Fibroblast of lung (primary cell): ENCODE measurements at places on chromosomes 11 and 22. TPM values are rescaled to one million over a fixed set of nuclear protein-coding genes. Genes with fewer than 3 reads are reported as not detected.

MRGPRE gene
- total RNA-seq: under 0.01 and 0.17 TPM in 2 replicates

DKK3 gene
- 387 and 1,064 TPM in 2 replicates for total RNA-seq

TENM4 gene
- total RNA-seq: 48.3 and 48.4 TPM in 2 replicates

ROBO4 gene
- total RNA-seq: 0.26 and 0.66 TPM in 2 replicates

MGAT3 gene
- not detected in 2 replicates for total RNA-seq

ZP1 gene
- total RNA-seq: under 0.01 TPM in 1 of 2 replicates, not detected in the other

DNA sequence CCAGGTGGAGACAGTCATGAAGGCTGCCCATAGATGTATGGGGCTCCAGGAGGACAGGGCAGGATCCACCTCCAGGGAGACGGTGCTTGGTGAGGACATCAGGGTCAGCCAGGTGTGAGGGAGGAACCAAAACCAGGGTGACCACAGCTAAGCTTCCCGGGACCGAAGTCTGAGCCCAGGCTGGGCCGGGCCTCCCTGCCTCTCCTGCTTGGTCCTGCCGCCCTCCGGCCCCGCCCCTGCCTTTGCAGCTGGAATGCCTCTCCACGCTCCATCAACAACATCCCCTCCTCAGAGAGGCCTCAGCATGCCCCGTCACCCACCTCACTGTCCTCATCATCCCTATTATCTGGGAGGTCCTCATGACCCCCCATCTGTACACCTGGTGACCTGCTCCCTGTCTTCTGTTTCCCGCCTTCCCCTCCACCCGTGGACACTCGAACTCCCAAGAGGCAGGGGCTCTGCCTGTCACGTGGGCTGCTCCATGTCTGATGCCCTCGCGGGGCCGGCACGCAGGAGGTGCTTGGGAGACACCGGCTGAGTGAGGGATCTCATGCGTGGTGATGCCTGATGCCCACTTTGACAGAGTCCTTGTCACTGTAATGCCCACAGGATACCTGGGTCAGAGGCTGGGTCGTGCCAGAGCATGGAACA lies 59.4 kb downstream of the RTL6 start:
- no peak for DNase-seq

- DNase-seq: no peak
Measured at GRCh38 chr22:44441401-44442185, 56.4 kb downstream of the RTL6 start.

DNA sequence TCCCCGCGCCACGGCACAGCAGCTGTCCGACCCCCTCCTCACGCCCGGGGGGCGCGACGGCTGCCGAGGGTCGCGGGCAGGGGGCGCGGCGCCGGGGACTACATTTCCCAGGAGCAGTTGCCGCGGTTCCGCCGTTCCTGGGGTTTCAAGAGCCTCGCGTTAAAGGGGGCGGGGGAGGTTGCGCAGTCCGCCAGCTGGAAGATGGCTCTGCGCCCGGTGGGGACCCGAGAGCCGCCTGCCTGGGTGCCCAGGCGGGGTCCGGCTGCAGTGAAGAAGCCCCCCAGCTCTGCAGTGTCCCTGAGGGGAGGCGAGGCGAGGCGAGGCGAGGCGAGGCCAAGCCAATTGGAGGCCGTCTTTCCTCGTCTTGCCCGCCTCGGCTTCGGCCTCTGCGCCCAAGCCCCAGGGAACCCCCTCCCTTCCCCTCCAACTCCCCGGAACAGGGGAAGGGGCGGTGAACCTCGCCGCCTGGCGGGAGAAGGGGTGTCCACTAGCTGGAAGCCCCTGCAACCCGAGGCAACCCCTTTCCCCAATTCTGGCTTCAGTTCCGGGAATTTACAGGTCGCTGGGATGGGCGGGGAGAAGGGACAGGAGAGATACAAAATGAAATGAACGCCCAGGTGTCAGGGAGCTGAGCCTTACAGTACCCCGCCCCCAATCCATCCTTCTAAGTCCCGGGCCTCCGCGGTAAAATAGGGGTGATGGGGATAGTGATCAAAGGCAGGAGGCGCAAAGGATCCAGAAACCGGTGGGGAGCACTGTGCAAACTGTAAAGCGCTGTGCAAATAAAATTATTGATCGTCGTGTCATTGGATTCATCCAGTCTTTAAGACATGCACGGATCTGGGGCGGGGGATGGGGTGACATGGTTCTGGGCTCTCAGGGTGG lies 5.2 kb upstream of the GCAT start:
- peak; percentile 45 for DNase-seq

DNA sequence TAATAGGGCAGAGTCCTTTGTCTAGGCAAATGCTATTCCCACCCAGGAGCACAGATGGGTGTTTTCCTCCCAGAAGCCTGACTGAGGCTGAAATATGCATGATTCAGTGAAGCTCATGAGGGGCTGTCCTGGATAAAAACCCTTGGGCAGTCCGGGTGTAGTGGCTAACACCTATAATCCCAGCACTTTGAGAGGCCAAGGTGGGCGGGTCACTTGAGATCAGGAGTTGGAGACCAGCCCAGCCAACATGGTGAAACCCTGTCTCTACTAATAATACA lies 48.6 kb upstream of the LMO2 start:
- no peak for DNase-seq

DNA sequence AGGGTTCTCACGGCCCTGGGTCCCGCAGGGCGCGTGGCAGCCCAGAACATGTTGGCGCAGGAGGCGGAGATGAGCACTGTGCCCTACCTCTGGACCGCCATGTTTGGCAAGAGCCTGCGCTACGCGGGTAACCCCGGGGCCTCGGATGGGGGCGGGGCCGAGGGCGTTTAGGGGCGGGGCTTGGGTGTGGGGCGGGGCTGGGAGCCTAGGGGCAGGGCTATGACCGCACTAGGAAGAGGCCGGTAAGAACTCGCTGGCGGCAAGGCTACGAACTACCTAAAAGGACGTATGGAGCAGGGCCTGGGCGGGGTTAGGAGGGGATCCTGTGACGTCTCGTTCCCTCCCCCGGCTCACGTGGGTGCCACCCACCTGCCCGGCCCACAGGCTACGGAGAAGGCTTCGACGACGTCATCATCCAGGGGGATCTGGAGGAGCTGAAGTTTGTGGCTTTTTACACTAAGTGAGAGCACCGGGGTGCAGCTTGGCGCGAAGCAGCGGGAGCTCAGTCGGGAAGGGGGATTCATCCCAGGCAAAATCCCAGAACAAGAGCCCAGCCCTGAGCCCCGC lies 2.8 kb upstream of the LZTR1 start:
- peak; percentile 85 for DNase-seq

DNA sequence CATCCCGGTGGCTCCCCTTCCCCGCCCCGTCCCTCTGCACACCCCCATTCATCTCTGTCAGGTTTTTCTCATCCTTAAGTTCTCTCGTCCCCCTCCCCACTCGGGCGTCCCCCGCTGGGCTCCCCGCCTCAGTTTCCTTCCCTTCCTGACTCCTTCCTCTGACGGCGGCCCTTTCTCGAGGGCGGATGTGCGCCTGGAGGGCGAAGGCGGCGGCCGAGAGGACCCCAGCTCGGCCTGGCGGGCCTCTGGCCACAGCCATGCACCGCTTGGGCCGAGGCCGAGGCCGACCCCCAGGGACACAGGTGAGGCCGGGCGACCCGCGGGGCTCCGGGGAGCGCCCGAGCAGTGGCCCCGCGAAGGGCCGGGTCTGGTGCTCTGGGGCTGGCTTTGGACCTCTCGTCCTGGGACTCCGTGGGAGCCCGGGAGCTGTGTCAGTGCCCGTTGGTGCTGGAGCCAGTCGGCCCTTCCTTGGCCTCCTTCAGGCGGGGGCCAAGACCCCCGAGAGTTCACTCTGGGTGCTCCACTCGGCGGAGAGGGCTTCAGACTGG lies 2.9 kb downstream of the PHLDB1 start:
- DNase-seq: no peak

- no peak for DNase-seq
Measured at GRCh38 chr11:95641495-95641894, 148.1 kb downstream of the FAM76B start.

- peak; percentile 13 for DNase-seq
Measured at GRCh38 chr11:20278727-20279126, 84.8 kb upstream of the HTATIP2 start.
